Tibial nerve (tissue), 4 donors: ENCODE measurements at places on chromosomes 16 and 17. TPM values are rescaled to one million over a fixed set of nuclear protein-coding genes. Genes with fewer than 3 reads are reported as not detected.

- H3K27ac ChIP-seq: no peak overlapping the region
- no peak overlapping the region for H3K4me3 ChIP-seq
- no peaks in the 10 kb centered on the region for H3K27me3 ChIP-seq
- DNase-seq: no peak
- H3K36me3 ChIP-seq: peaks cover 10% of the 10 kb centered on the region
Observed at GRCh38 chr16:70331588-70332358, 14.9 kb upstream of the DDX19A start.

GRCh38 chr16:85527042-85527766 is 85.9 kb upstream of the GSE1 start:
- H3K27ac ChIP-seq: no peak overlapping the region
- H3K36me3 ChIP-seq: no peaks in the 10 kb centered on the region
- no peak overlapping the region for H3K4me3 ChIP-seq
- H3K4me1 ChIP-seq: no peaks in the 10 kb centered on the region
- H3K27me3 ChIP-seq: no peaks in the 10 kb centered on the region

DNA sequence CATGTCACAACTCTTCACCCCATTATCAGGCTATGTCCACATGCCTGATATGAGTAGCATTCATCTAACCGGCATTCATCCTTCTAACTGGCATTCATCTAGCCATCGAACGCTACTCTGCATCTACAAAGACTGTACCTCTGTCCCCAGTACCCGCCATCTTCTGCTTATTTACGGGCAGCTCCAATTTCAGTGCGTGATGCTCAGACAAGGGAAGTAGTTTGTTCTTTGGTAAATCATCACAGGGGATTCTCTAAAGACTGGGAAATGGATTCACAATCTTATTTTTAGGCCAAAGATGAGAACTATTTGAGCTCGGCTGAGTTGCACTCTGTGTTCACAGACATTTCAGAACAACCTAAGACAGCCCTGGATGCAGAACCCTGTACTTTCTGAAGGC is 39.4 kb downstream of the STAT5B start:
- H3K4me3 ChIP-seq: no peak overlapping the region
- H3K27me3 ChIP-seq: no peaks in the 10 kb centered on the region
- H3K4me1 ChIP-seq: no peaks in the 10 kb centered on the region
- no peaks in the 10 kb centered on the region for H3K36me3 ChIP-seq

The TP53TG3B gene
- total RNA-seq: not detected

The NPIPB12 gene
- total RNA-seq: 113 TPM

DNA sequence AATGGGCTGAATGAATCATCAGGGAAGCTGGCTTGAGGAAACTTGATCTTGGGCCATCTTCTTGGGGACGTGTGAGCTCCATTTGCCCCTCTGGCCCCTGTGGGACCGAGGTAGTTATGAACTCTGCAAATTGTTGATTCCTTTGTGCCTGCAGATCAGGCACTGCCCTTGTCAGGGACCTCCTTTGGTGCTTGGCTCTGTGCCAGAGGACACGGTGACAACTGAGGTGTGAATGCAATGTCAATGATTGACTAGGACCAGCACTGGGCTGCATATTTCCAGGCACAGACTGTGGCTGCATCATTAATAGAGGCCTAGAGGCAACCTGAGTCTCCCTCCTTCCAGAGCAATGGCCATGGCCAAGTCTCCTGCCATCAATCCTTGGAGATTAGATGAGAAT is 23.8 kb downstream of the PDILT start:
- H3K4me1 ChIP-seq: no peaks in the 10 kb centered on the region
- no peak overlapping the region for H3K27ac ChIP-seq
- DNase-seq: no peak
- no peaks in the 10 kb centered on the region for H3K36me3 ChIP-seq
- no peak overlapping the region for H3K4me3 ChIP-seq
- no peaks in the 10 kb centered on the region for H3K27me3 ChIP-seq

The CCL7 gene
- not detected for total RNA-seq

DNA sequence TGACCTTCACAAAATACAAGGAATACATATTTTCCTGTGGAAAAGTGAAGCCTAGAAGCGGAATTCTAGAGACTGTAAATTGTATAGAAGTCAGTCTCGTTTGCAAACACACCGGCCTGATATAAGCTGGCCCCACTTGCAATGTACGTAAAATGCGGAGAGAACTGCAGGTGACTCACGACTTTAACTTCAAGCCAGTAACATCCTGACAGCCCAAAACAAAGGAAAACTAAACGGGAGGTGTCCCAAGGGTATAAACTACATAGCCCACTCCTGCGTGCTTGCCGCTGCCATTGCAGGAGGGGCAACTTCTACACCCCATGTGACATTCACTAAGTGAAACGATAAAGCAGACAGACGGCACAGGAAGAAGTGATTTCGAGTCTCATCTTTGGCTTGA is 101.6 kb downstream of the CYTH1 start:
- no peaks in the 10 kb centered on the region for H3K4me1 ChIP-seq
- H3K36me3 ChIP-seq: no peaks in the 10 kb centered on the region
- DNase-seq: no peak
- H3K27ac ChIP-seq: no peak overlapping the region
- H3K27me3 ChIP-seq: no peaks in the 10 kb centered on the region

DNA sequence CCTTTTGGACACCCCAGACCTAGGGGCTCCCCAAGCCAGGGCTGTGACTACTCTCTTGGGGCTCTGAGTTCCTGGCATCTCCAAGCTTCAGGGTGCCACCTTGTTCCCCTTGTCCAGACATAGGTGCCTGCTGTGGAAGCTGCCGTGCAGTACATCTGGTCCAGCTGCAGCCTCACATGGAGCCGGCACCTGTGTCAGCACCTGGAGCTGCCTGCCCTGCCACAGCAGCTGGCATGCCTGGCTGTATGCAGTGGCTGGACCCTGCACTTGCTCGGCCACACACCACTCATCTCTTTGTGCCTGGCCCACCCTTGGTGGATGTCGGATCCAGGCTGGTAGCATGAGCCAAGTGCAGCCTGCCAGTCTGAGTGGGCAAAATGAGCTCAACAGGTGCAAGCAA is 775.8 kb downstream of the CDH11 start:
- no peak overlapping the region for H3K27ac ChIP-seq
- no peaks in the 10 kb centered on the region for H3K4me1 ChIP-seq
- no peak for DNase-seq
- no peaks in the 10 kb centered on the region for H3K27me3 ChIP-seq

DNA sequence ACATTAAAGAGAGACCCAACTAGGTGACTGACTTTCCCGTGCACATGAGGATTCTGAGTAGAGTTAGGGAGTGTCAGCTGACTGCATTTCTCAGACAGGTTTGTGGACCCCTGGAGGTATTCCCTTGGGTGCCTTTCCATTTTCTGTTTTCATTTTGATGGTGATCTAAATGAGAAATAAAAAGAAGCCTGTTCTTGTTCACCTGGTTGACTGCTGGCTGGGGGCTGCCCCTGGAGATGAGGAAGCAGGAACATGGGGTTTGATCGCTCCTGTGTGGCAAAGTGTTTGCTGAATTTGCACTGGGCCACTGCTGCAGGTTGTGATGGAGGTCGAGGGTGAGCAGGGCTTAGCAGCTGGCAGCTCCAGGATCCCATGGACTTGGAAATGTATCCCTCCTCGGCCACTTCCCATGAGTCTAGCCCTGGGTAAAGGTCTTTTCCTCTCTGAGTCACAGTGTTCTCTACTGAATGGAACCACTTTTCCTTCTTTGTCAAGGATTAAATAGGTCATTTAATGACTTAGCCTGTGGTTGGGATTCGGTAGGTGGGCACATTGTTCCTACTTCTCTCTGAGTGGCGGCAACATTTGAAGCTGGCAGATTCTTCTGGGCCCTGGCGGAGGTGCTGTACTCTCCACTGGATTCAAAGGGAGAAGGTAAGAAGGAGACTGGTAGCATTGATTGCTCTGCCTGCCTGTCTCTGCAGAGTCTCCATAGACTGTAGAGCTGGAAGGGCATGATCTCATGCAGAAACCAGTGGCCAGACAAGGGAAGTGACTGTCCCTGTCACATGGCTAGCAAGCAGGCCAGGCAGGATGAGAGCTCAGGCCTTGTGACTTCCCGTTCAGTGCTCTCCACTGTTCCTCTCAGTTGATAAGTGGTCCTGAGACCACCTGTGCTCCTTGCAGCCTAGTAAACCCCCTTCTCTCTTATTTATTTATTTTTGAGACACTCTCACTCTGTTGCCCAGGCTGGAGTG is 17.9 kb downstream of the SNX29 start:
- no peaks in the 10 kb centered on the region for H3K4me1 ChIP-seq
- H3K27ac ChIP-seq: no peak overlapping the region
- no peaks in the 10 kb centered on the region for H3K36me3 ChIP-seq
- DNase-seq: no peak

DNA sequence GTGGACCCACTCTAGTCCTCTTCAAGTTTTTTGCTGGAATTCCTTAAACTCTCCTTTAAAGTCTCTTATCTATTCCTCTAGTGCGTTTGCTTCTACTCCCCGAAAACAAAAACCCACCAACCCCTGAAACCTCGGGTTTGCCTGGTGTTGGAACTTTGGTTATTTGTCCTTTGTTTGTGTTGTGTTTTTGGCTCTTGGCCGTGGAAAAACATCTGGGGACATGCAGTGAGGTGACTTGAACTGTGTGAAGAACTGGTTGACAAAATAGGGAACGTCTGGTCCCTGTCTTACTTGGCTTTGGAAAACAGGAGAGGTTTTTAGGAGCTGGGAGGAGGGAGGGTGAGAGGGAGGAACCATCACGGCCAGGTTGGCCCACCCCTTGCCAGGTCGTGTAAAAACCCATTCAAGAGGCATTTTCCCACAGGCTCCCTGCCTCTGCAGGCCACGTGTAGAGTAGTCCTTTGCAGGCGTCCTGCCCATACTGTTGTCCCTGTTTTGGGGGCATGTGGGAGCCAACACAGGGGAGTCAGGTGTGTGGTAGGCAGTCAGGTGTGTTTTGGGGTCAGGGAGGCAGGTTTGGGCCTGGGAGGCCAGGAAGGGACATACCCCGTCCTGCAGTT is 169.3 kb downstream of the RAB11FIP4 start:
- H3K36me3 ChIP-seq: no peaks in the 10 kb centered on the region
- H3K4me1 ChIP-seq: peaks cover 61% of the 10 kb centered on the region
- H3K27ac ChIP-seq: peak overlapping the region; percentile 94
- peak overlapping the region; percentile 65 for H3K4me3 ChIP-seq
- H3K27me3 ChIP-seq: no peaks in the 10 kb centered on the region

The RNF112 gene
- total RNA-seq: 2.1 TPM

- no peak for DNase-seq
- no peak overlapping the region for H3K4me3 ChIP-seq
- H3K4me1 ChIP-seq: peaks cover 13% of the 10 kb centered on the region
- no peaks in the 10 kb centered on the region for H3K36me3 ChIP-seq
- no peaks in the 10 kb centered on the region for H3K27me3 ChIP-seq
- no peak overlapping the region for H3K27ac ChIP-seq
Observed at GRCh38 chr17:6574687-6575595, 18.6 kb upstream of the PITPNM3 start.

DNA sequence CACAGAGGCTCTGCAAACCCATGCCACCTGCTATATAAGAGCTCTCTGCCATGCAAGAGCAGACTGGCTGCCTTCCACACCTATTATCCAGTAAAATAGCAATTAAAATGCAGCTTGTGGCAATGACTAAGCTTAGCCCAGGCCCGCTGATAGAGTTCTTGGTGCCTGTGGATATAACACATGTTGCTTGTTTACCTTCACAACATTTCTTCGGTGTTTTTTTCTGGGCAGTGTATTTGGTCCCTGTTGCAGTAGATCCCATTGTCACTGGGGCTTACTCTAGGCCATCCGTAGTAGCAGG is 63.5 kb downstream of the SPECC1 start:
- no peaks in the 10 kb centered on the region for H3K36me3 ChIP-seq
- no peaks in the 10 kb centered on the region for H3K27me3 ChIP-seq
- peaks cover 4% of the 10 kb centered on the region for H3K4me1 ChIP-seq
- no peak overlapping the region for H3K4me3 ChIP-seq

The DPEP3 gene
- not detected for total RNA-seq

The RHBDL3 gene
- total RNA-seq: not detected

The HOXB9 gene
- not detected for total RNA-seq

- no peak overlapping the region for H3K4me3 ChIP-seq
- peaks cover 17% of the 10 kb centered on the region for H3K4me1 ChIP-seq
- DNase-seq: no peak
- H3K36me3 ChIP-seq: no peaks in the 10 kb centered on the region
- no peaks in the 10 kb centered on the region for H3K27me3 ChIP-seq
- H3K27ac ChIP-seq: no peak overlapping the region
Observed at GRCh38 chr17:18028114-18028951, 10.6 kb downstream of the ATPAF2 start.

The NPIPA5 gene
- total RNA-seq: 11.0 TPM

DNA sequence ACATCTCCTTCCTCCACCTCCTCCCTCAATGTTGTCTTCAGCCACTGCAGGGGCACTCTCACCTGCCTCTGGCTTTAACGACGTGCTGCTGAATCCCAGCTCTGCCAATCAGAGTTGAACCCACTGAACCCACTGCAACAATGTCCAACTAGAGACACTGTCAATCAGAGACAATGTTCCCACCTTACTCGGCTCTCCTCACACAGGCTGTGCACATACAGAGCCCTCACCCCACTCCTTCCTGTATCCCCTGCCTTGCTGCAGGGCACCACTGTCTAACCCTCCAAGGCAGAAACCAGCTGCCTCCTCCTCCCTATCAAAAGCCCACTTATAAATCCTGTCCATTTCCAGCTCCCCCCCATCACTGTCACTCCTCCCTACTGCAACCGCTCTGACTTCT is 58.7 kb downstream of the ANKRD11 start:
- H3K27me3 ChIP-seq: no peaks in the 10 kb centered on the region
- H3K4me3 ChIP-seq: no peak overlapping the region
- H3K27ac ChIP-seq: no peak overlapping the region
- no peaks in the 10 kb centered on the region for H3K36me3 ChIP-seq

DNA sequence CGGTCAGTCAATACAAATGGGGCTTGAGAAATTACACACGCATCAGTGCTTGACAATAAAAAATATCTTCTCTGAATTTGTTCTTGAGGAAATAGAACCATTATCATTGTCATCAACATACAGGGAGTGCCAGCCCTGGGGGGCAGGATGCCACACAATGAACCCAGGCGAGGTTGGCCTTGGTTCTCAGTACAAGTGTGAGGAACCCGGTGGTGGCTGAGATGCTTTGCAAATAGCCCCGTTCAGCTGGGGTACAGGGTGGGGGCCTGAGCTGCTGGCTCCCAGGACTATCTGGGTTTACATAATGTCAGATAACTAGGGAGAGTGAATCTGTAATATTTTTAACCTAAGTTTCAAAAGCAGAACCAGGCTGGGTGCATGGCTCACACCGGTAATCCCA is 112.8 kb upstream of the CDC42EP4 start:
- H3K27me3 ChIP-seq: no peaks in the 10 kb centered on the region
- H3K36me3 ChIP-seq: no peaks in the 10 kb centered on the region
- no peak overlapping the region for H3K27ac ChIP-seq
- no peak for DNase-seq
- H3K4me3 ChIP-seq: no peak overlapping the region

The ATP2C2 gene
- total RNA-seq: not detected

- H3K4me3 ChIP-seq: no peak overlapping the region
- no peaks in the 10 kb centered on the region for H3K4me1 ChIP-seq
- DNase-seq: no peak
- H3K36me3 ChIP-seq: no peaks in the 10 kb centered on the region
- H3K27me3 ChIP-seq: no peaks in the 10 kb centered on the region
Observed at GRCh38 chr16:30458561-30459394, 13.1 kb upstream of the SEPHS2 start.

The GHDC gene
- total RNA-seq: 36.4 TPM
